ENCODE measurements at places on chromosomes 16 and 17.

DNA sequence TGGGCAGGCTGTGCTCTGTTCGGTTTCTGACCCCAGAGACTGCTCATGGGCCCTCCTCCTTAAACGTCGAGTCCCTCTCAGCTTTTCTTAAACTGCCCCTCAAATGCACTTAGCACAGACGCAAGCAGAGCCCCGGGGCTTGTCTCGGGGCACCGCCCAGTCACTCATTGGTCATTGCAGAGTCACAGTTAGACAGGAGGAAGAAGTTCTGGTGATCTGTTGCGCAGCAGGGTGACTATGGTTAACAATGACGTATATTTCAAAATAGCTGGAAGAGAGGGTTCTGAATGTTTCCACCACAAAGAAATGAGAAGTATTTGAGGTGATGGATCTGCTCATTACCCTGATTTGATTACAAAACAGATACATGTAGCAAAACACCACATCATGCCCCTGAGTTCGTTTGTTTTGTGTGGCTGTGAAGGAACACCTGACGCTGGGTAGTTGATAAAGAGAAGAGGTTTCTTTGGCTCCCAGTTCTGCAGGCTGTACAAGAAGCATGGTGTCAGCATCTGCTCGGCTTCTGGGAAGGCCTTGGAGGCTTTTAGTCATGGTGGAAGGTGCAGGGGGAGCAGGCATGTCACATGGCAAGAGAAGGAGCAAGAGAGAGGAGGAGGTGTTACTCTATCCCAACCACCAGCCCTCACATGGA lies 387.4 kb downstream of the CPPED1 start:
- DNase-seq = no peak

DNA sequence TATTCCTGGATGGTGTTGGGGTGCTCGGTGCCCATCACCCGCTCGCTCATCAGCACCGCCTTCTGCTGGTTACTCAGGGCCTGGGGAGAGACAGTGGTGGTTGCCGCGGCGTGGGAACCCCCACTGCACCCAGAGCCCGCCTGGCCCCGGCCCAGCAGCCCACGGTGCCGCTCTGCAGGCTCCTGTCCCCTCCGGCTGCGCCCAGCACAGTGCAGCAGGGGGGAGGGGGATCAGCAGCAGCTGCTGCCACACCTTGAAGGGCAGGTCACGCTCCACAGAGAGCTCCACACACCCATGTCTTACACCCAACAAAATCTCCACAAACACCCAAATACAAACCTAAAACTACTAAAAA lies 18.8 kb downstream of the CLUH start:
- no peak for DNase-seq

DNA sequence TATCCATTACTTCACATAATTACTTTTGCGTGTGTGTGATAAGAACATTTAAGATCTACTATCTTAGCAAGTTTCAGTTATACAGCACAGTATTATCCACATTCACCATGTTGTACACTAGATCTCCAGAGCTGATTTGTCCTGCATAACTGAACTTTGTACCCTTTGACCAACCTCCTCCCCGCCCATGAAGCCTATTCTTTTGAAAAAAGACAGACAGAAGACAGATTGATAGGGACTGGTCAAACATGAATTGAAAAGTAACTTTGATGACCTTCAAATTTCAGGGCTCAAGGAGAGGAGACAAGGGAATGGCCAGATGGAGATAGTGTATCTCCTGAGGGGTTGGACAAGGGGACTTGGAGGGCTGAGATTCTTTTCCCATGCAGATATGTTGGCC lies 96.3 kb downstream of the CMC2 start:
- no peak for DNase-seq

DNA sequence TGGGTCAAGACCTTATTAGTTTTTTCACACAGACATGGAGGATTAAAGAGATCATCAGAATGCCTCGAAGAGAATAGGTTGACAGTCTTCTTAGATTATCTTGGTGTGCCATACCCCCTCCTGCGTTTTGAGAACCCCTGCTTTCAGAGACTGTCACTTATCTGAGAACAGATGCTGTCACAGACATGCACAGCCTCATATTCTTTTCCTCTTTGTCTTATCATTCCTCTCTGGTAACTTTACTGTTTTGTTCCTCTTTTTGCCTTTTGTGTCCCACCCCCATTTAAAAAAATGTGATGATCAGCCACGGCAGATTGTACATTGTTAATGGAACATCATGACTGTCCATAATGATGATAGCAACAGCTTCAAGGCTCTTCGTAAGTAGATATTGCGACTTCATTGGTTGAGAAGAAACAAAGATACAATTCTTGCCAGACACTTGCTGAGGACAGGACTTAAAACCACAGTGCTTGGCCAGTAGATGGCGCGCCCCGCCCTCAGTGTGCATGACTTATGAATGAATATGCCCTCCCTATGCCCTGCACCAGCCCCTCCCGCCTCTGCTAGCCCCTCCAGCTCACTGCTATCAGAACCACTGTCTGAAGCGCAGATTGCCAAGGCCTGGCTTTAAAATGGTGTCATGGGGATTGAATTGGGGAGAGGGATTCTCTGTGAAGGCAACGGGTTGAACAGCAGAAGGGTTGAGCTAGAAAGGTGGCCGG lies 2.6 kb upstream of the PITPNC1 start:
- DNase-seq = peak; percentile 83

DNA sequence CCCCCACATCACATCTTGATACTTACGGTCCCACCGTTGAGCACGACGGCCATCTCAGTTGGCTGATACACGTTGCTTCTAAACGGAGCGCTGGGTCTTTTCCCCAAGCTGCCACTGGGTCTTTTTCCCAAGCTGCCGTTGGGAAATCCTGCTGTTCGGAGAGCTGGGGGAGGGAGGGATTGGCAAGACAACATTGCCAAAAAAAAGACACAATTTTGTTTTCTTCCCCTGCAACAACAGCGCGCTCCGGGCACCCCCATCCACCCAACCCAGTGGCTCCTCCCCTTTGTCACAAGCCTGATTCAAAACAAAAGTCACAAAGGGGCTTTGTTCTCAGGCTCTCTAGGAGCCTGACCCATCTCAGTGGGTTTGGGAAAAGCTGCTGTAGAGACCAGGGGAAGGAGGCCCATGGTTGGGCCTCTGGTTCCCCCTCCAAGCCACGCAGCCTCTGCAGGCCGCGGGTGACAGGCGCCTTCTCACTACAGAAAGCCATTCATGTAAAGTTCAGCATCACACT lies 22.8 kb downstream of the GPRC5B start:
- no peak for DNase-seq

DNA sequence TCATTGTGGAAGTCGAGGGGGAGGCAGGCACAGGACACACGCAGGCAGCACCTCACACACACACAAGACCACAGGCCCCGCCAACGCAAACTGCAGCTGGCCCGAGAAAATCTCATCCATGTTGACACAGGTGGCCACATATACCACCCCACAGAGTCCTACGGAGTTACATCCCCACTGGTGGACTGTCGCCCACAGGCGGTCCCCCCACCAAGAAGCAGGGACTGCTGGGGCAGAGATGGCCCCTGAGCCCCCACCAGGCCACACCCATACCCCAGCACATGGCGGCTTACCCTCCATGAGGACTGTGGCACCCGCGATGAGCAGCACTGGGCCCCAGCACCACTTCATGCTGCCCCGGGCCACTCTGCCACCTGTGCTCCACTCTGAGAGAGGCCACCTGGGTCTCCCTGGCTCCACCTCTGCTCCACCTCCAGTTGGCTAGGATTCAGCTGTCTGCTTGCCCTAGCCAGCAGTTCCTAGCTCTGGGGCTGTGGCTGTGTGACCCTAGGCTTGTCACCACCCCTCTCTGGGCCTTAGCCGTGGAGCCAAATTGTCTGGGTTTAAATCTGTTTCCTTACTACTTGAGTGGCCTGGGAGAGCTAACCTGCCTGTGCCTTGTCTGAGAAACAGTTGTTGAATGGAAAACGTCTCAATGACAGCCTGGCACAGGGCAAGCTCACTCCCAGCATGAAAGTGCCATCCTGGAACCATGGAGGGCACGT lies at the start of gene PRSS53:
PRSS53 (minus strand) TSS at position 485 of the 725 bp plus-strand sequence; CDS start at position 351, 134 bp downstream.
- no peak for DNase-seq

GRCh38 chr17:3976675-3977171 lies 12.5 kb upstream of the ATP2A3 start:
- no peak for DNase-seq

DNA sequence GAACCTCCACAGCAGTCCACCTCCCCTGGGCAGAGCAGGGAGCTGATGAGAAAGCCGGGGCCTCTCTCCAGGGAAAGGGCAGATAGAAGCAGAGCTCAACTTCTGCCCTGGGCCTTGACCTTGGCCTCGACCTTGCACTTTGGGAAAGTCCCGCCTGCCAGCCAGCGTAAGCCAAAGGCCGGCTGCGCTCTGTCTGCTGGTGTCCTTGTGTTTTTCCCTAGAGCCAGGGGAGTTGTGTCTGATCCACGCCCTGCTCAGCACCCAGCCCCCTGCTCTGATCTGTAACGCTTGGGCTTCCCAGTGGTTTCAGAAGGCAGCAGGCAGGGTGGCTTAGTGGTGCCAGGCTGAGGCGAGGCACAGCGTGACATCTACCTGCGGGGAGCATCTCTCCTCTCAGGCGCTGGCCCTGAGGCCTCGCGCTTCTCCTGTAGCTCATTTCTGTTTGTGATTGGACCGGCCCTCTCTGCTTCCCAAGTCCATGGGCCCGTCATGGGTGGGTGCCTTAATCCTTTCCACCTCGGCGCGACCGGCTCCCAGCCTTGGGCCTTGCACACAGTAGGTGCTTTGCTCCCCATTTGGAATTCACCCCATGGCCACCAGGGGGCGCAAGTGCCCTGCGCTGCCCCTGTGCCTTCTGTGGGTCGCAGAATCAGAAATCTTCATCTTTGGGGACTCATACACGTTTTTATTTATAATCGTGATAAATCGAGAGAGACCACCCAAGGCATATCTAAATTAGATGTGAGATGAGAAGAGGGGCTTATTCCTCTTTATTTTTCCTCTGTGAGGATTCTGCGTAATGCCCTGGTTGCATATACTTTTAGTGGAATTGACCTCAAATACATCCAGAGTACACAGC lies 24.2 kb downstream of the SGSH start:
- peak; percentile 51 for DNase-seq

- no peak for DNase-seq
Observed at GRCh38 chr17:79974566-79975497, 60.8 kb downstream of the TBC1D16 start.

- no peak for DNase-seq
Observed at GRCh38 chr17:38742411-38743308, 5.5 kb downstream of the PCGF2 start.

DNA sequence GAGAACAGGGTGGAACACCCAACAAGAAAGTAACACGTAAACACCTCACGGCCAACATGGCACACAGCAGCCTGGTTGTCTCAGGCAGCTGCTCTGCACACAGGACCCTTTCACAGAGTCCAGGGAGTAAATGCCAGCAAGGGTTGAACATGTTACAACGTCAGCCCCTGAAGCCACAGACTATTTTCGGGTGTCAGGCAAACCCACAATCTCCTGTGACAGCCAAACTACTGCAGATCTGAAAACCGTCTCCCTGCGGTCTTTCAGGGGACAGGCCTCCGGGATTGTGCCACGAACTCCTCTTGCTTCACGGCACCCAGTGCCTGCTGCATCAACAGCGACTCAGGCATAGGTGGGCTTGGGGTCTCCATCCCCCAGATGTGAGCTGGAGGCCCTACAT lies 127.7 kb downstream of the XYLT1 start:
- no peak for DNase-seq

- no peak for DNase-seq
Observed at GRCh38 chr17:48718227-48718760, 4.0 kb downstream of the PRAC1 start.

DNA sequence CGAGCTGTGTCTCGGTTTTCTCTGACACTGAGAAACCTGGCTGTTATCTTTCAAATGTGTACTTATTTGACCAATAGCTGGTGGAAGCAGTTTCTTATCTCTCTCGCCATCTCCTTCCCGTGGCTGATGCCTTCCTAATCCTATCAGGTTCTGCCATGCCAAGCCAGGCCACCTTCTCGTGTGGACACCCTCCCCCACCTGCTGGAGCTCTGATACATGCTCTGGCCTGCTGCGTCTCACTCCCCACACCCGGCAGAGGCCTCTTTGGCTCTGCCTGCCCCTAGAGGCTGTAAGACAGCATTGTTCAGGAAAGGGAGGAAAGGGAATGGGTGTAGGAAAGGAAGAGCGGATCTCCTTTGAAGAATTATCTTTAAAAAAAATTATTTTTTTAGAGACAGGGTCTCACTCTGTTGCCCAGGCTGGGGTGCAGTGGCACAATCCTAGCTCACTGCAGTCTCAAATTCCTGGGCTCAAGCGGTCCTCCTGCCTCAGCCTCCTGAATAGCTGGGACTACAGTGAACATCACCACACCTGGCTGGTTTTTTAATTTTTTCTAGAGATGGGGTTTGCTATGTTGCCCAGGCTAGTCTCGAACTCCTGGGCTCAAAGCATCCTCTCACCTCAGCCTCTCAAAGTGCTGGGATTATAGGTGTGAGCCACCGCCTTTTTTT lies 7.5 kb upstream of the ARMC5 start:
- no peak for DNase-seq

DNA sequence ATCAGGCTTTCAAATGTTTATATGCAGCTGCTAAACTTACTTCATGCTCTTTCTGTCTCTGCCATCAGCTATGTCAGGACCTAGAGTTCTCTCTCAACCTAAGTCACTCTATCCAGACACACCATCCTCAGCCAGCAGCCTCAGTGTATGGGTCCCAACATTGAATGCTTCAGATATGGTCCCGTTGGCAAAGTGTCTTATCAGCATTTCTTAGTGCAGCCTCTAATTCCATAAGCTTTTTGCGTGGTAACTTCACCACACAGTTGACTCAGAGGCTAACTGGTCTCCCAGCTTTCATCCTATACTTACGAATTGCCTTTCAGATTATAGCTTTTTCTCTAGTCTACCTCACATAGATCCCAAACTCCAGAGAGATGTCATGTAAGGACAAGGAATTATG lies 402.9 kb upstream of the EEF2KMT start:
- no peak for DNase-seq

DNA sequence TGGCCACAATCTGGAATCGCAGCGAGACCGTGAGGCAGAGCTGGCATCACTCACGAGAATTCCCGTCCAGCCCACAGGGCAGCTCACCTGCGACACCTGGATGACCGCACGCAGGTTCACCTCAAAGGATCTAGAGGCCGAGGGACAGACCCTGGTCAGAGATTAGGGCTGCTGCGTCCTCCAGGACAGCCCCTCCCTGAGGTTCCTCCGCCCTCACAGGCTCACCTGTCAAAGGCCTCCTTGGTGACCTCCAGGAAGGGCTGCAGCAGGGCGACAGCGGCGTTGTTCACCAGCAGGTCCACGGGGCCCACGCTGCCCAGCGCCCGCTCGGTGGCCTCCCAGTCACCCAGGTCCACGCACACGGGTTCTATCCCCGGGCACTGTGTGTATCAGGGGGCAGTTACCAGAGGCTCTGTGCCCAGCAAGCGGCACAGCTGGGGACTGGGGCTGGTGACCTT lies 834 bp downstream of the DCXR start:
- no peak for DNase-seq

DNA sequence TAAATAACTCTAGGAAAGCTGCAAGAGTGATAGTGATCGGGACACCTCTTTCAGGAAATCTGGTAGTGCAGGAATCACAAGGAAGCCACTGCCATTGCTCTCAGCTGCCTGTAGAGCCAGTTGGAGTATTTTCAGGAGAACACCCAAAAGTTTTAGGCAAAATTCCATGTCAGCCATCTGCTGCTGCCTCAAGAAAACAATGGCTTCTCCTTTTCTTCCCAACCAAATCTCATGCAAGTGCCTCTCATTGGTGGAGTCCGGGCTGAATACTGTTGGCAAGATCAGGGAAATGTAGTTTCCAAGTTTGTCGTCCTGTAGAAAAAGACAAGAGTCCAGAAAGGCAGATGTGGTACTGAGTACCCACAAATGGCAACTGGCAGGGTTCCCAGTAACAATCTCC lies 54.9 kb upstream of the TANC2 start:
- DNase-seq = no peak

All from activated CD8-positive, alpha-beta memory T cell treated with anti-CD3 and anti-CD28 coated beads for 1 hour (primary cell).